ENCODE measurements at places on chromosomes 2 and 18.

DNA sequence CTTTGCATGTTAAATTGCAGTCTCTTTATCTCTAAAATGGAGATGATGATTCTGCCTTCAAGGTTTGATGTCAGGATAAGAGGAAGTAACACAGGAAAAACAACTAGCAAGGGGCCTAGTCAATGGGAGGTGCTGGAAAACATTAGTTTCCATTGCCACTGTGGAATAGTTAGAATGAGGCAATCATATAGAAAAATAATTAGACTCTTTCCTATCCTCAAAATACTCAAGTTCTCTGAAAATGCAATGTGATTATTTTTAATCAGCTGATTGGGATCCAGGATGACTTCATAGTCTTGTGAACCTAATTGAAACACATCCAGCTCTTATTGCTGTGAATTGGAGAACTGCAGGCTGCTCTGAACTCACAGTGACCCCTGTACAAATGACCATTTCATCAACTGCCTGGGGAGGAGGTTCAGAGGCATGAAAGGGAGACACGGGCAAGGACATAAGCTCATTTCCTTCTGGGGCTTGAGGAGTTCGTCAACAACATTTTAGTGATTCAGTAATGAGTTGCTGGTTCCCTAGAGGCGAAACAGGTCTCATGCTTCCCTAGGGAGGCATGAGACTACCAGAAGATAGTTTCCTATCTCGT, 422.5 kb downstream of the LPIN1 start:
- peak; percentile 42 for DNase-seq

GRCh38 chr2:24853996-24854395, 60.8 kb downstream of the CENPO start:
- no peak for DNase-seq

GRCh38 chr2:769771-770170, 92.6 kb upstream of the TMEM18 start:
- peak; percentile 21 for DNase-seq

DNA sequence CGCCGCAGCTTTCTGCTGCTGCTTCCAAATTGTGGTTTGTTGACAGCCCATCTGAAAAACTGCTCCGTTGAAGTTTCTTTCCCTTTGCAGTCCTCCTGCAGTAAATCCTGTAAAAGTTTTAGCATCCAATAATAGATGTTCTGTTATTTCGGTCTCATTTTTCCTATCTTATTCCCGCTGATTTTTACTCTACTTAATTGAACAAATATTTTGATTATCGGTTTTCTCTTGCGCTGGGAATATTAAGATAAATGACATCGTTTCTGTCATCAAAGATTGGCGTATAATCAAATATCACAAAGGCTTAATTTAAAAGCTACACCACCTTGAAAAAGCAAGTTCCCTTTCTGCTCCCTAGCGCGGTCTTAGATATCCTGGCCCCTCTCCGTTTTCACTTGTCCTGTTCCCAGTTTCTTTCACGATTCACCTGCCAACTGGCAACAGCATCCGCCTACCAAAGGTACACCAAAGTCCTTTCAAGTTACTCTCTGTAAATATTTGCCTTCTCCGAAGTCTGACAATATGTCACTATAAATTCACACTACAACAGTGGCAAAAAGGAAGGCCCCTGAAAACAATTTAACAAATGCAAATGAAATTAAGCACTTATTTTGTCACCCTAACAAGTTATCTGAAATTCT, 1.0 kb upstream of the STRN start:
- DNase-seq = no peak

DNA sequence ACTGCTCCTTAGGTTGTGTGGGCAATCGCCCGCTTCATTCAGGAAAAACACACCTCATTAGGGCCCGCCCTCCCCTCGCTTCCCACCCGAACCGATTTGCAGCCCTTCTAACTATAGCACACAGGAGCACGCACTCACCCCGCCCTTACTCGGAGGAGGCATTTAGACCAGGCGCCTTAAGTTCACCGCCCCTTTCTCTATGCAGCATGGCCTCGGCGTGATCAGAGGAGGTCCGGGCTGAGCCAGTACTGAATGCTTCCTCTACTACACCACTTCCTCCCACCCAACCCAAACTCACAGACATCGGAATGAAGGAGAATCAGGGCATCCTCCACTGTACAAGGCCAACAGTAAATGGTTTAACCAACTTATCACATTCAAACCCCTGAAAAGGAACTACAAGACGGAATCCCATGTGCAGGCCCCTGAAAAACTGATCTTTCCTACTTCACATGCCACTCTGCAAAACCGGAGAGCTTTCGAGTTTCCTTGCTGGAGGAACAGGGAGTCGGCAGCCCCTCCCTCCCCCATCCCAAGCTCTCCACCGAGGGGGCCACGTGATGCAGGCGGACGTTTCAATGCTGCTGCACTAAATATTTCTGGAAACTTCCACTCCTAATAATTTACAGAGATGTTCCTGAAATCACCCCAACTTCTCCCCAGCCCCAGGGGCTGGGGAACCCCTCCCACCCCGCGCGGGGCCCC, 1.4 kb downstream of the XPO1 start:
- peak; percentile 85 for DNase-seq

DNA sequence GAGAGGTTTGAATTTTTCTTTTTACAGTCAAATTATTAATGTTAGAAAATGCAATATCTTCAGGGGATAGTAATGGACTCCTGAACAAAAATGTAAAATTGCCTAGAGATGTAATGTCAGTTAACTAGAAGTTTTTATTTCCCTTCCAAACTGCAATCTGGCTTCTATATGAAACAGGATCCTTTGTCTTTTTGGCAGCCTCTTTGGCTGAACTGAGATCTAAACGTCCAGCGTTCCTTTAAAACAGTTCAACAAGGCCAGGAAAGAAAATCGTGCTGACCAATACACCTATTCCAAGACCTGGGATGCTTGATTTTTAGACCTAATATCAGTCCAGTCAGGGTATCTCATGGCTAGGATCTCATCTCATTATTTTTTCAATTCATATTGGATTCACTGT, 245.5 kb downstream of the FIGN start:
- no peak for DNase-seq

- no peak for DNase-seq
Measured at GRCh38 chr2:167187049-167187727, 298.9 kb downstream of the XIRP2 start.

GRCh38 chr2:78568782-78569373, 456.6 kb upstream of the REG3G start:
- no peak for DNase-seq

GRCh38 chr2:239781454-239781853, 243.7 kb downstream of the NDUFA10 start:
- DNase-seq = no peak

DNA sequence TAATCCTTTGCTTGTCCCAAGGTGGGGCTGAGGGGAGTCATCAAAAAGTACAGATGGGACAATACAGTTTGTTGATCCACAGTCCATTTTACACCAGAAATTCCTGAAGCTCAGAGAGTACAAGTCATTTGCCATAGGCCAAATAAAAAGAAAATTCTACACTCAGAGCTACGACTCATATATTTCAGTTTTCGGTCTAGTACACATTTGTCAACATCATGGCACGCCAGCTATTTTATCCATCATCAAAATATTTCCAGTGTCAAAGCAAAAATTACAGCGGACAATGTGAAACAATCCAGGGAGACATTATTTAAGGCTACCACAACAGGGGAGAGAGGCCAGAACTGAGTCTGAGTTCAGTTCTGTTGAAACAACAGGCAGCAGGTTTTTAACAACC, 587.5 kb upstream of the DSEL start:
- peak; percentile 27 for DNase-seq

DNA sequence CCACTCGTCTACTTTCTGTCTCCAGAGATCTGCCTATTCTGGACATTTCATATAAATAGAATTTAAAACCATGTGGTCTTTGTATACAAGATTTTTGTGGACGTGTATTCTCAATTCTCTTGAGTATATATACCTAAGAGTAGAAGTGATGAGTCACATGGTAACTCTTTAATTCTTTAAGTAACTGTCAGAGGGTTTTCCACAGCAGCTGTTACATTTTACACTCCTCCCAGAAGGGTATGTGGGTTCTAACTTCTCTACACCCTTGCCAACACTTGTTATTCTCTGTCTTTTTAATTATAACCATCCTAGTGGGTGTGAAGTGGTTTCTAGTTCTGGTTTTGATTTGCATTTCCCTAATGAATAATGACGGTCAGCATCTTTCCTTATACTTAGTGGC, 70.9 kb downstream of the MAP3K20 start:
- peak; percentile 73 for DNase-seq

GRCh38 chr18:70523035-70523791, 234.4 kb downstream of the SOCS6 start:
- no peak for DNase-seq

GRCh38 chr2:218219934-218220333, 2.9 kb downstream of the ARPC2 start:
- DNase-seq = no peak

- DNase-seq = peak; percentile 44
Measured at GRCh38 chr2:58006256-58006951, 40.2 kb upstream of the VRK2 start.

DNA sequence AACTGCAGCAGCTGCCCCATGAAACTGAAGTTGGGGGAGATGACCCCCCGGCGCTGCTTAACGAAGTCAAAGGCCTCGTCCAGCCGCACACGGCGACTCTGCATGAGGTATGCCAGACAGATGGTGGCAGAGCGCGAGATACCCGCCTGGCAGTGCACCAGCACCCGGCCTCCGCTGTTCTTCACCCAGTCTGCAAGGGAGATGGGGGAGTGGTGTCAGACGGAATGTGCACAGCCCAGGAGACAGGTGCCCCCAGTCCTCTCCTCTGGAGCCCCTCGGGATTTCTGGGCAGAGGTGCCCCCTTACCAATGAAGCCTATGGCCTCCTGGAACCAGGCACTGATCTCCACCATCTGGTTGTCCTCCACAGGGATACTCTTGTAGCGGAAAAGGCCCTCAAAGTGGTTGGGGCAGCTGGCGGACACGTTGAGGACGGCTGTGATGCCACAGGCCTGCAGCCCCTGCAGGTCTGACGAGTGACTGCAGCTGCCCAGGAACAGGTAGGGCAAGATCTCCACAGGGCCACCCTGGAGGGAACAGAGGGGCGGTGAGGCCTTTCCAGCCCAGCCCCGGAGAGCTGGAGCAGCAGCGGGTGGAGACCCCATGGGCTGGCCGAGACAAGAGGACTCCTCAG, 1.3 kb downstream of the DUSP2 start:
- DNase-seq = no peak

DNA sequence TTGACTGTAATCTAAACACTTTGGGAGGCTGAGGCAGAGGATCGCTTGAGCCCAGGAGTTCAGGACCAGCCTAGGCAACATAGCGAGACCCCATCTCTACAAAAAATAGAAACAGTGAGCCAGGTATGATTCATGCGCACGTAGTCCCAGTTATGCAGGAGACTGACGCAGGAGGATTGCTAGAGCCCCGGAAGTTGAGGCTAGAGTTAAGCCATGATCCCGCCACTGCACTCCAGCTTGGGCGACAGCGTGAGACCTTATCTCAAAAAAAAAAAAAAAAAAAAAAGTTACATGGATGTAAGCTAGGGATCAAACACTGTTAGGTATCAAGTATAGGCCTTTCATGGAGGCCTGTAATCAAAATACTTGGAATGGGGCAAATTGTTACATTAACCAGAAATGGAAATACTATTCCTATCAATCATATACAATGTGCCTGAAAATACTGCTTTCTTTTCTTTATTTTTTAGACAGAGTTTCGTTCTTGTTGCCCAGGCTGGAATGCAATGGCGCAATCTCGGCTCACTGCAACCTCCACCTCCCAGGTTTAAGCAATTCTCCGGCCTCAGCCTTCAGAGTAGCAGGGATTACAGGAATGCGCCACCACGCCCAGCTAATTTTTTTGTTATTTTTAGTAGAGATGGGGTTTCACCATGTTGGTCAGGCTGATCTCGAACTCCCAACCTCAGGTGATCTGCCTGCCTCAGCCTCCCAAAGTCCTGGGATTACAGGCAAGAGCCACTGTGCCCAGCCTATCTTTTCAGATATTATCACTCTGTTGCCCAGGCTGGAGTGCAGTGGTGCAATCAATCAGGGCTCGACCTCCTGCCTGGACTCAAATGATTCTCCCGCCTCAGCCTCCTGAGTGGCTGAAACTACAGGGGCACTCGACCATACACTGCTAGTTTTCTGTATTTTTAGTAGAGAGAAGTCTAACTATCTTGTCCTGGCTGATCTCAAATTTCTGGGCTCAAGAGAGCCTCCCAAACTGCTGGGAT, 27.2 kb downstream of the XPO1 start:
- no peak for DNase-seq

DNA sequence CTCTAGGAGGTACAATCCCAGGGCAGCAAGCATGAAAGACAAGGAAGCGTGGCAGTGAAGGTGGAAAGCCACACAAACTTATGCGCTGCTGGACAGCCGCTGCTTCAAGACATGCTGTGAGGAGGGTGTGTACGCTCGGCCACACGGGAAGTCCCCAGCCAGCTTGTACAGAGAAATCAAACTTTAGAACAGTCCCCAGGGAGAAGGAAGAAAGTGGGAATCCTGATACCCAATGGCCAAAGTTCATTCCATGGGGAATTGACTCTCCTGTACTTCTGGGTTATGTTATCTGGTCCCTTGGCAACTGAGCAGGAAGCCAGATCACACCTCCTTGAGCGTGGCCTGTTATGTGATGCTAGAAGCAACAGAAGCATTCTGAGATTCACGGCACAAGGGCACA, 86.1 kb upstream of the BOD1L2 start:
- DNase-seq = no peak

GRCh38 chr2:60567919-60568768, 14.7 kb upstream of the BCL11A start:
- peak; percentile 58 for DNase-seq

GRCh38 chr2:231433990-231434389, 30.3 kb downstream of the NCL start:
- no peak for DNase-seq

DNA sequence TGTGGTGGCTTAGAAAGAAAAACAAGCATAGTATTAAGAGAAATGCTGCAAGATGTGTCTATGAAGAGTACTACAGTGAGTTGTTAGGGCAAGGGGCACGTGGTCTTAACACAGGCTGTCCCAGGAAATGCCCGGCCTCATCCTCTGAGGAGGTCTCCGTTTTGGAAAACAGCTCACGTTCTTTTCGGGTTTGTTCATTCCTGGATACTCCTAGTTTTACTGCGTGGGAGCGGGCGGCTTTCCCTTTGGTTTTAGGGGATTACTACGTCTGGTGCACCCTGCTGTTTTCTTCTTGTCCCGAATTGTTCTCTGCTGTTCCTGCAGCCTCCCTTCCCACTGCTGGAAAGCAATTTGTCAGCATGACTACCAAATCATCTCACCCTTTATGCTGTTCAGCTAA, 55.5 kb upstream of the RAB6D start:
- peak; percentile 9 for DNase-seq

- DNase-seq = no peak
Measured at GRCh38 chr2:10342245-10342951, 39.7 kb downstream of the HPCAL1 start.

GRCh38 chr18:37520508-37520907, 45.1 kb downstream of the CELF4 start:
- DNase-seq = no peak
